ENCODE measurements at places on chromosomes 4 and X.

- ATAC-seq: no peak
Observed at GRCh38 chr4:125770814-125771398, 456.2 kb downstream of the FAT4 start.

- peak; percentile 90 for ATAC-seq
Observed at GRCh38 chr4:88674979-88675378, 22.6 kb downstream of the NAP1L5 start.

GRCh38 chrX:68146054-68146453 is 287.2 kb downstream of the OPHN1 start:
- peak; percentile 98 for ATAC-seq

DNA sequence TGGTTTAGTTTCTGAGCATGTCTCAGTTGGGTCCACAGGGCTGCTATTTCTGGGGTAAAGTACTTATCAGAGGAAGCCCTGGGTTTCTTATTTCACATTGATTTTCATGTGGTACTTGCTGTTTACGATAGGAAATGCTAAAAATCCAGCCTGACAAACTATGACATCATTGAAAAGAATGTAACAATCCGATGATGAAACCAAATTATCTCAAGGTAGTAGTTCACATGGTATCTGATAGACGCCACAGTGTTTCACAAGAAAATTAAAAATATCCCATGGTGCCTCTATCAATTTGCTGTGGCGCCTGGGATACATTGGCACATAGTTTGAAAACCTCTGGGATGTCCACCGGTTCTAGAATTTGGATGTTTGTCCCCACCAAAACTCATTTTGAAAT is 418.9 kb upstream of the RPS6KA3 start:
- ATAC-seq: no peak

Measured in SK-N-SH treated with all-trans-retinoic acid at 6 μM for 48 hours (cell line).